Activated naive CD4-positive, alpha-beta T cell treated with anti-CD3 and anti-CD28 coated beads, Interleukin-2, amount 50 U/mL, for 16 hours (primary cell): ENCODE measurements at places on chromosomes 4 and X.

- DNase-seq, result no peak
Measured at GRCh38 chrX:110944311-110944750, 148.7 kb upstream of the CHRDL1 start.

- no peak for DNase-seq
Measured at GRCh38 chr4:8435656-8436121, 4.8 kb downstream of the ACOX3 start.

GRCh38 chrX:50967736-50968135 lies 57.2 kb downstream of the BMP15 start:
- DNase-seq, result no peak

DNA sequence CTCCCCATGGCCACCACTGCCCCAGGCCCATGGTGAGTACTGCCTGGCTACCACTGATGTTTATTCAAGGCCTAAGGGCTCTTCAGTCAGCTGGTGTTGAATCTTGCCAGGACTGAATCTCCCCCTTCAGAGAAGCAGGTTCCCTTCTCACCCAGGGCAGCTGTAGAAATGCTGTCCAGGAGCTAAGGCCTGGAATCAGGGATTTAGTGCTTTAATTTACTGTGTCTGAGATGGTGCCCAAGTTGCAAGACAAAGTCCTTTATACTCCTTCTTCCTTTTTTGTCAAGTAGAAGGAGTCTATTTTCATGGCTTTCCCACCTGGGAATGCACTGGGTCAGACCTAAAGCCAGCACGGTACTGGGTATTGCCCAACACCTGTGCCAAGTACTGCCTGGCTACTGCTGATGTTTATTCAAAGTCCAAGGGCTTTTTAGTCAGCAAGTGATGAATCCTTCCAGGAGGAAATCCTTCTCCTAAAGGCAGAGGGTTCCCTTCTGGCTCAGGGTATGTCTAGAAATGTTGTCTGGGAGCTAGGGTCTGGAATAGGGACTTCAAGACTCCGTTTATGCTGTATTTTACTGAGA lies 117.6 kb upstream of the ATOH1 start:
- DNase-seq, result no peak

DNA sequence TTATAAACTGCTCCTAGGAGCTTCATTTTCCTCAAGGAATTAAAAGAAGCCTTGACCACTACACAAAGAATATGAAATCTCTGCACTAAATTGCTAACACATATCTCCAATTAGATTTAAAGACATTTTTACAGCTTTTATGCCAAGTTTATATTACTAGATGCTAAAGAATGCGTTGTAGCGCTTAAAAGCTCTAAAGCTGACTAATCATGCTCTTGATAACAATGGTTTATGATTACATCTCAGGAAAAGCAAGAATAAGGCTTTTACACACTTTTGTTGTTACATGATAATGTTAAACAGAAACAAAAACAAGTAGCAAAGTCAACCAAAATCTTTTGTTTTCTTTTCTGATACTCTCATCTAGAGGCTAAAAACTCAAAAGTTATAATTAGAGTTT lies 44.7 kb downstream of the SLC10A7 start:
- no peak for DNase-seq

DNA sequence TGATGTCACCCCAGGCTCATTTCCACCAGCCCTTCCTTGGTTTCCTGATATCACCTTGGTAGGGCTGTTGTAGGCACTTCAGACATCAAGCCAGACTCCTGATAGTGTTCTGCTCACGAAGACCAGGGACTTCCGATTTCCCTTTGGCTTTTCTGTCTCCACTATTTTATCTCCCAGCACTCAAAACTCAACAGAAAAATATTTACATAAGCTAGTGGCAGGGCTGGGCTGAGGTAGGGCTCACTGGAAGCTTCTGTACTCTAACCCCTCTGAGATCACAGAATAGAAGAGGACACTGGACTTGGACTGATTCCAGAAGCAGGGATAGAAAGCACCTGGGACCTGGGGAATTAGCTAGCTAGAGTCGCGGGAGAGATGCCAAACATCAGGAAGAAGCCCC lies 34.4 kb upstream of the EFNB1 start:
- DNase-seq, result no peak

DNA sequence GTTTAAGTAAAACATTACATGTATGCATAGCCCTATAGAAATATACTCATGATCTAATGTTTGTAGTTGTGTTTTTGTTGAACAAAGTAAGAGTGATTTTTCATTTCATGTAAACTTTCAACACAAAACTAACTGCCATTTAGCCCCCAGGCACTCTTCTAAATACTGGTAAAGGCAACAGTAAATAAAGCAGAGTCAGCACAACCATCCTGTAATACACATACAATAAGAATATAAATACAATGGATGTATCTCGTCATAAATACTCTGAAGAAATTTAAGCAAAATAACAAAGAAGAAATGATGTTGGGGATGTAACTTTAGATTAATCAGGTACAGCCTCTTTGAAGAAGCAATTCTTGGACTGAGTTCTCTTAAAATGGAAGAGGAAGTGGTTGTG lies 821.2 kb downstream of the ARAP2 start:
- DNase-seq, result no peak

GRCh38 chr4:11635342-11635741 lies 206.6 kb upstream of the HS3ST1 start:
- no peak for DNase-seq

GRCh38 chr4:77012726-77013125 lies 63.1 kb downstream of the CCNI start:
- no peak for DNase-seq

DNA sequence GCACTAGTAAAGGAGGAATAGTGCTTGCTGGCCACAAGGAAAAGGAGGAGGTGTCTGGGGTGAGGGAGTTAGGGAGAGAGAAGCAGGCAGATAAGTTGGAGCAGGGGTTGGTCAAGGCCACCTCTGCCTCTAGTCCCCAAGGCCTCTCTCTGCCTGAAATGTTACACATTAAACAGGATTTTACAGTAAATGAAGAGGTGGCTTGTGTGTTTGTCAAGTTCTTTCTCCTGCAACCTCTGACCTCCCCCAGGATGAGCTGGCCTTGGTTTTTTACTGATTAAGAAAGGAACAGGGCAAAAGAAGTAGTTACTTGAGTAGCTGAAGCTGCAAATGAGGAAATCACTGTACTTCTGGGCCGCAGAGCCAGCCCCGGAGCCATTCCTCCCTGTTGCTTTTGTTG lies 2.0 kb downstream of the GJB1 start:
- DNase-seq, result no peak

GRCh38 chrX:11381464-11381863 lies 88.3 kb downstream of the AMELX start:
- DNase-seq, result no peak

- no peak for DNase-seq
Measured at GRCh38 chr4:110636171-110636679, 13.3 kb upstream of the PITX2 start.

GRCh38 chrX:1484638-1485019 lies 31.9 kb upstream of the ASMTL start:
- no peak for DNase-seq
